Stromal cell of bone marrow (primary cell): ENCODE measurements at places on chromosomes 11 and 22.
A peak's percentile ranks its signal among the peaks of the same experiment; 100 is the strongest.

GRCh38 chr11:117314840-117315239, 1.2 kb downstream of the BACE1 start:
- DNase-seq: no peak

- DNase-seq: no peak
These were observed 798.4 kb upstream of the TENM4 start for GRCh38 chr11:80239217-80239616.

GRCh38 chr22:20324139-20324516, 4.3 kb upstream of the DGCR6L start:
- DNase-seq: peak; percentile 39

DNA sequence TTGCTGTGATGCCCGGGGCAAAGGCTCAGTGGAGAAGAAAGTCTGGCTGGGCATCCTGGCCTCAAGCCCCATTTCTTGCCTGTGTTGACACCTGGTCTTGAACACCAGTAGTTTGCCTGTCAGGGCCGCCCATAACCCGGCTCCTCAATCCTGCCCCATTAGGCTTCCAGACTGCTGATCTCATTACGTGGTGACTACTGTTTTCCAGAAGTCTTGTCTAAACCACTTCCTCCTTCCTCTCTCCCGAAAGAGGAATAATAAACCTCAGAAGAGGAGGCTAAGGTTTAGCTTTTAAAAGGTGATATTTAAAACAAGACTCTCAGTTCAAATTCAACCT, 97.7 kb downstream of the CD44 start:
- DNase-seq: peak; percentile 56

DNA sequence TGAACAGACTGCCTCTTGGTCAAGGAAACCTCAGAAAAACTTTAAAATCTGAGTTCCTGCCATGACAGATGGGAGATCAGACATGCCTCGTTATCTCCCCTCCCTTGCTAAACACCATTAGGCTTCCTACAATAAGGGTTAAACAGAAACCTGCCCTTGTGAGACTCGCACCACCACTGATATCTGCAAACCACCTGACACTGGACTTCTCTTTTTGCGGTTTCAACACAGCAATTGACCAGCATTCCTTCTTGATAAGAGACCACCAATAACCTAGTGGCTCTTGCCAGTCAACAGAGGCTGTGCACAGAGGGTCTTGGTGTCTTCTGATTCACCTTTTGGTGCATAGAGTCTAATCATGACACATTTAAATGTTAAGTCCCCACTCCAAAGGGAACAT, 4.4 kb downstream of the OR5M8 start:
- no peak for DNase-seq

DNA sequence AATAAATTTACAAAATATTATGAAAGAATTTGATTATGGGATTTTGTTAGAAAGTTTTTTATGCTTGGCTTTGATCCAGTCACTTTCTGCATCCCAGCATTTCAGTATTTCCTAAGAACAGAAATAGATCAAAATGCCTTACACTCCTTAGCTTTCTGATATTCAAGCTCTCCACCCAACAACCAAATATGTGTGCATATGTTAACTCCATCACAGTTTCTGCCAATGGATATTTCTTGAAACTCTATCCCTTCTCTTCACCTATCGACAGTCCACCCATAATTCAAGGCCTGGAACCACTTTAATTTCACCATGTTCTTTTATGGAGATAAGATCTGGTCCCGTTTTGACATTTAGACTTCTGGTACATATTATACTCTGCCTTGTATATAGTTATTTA, 565.0 kb downstream of the LRRC4C start:
- no peak for DNase-seq

DNA sequence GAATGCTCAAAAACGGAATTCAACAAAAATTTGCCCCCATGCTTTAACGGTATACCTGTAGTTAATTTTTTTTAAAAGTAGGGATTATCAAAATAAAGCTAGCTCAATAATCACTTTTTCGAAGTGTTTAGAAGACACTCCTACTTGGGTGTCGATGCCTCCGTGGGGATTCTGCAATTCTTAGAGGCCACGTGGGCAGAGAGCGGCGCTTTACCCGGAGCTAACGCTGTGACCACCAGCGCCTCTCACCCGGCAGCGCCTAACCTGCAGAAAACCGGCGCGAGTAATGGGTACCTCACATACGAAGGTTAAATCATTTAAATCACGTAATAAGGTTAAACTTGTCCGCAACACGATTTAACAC, 583 bp downstream of the TAF1D start:
- peak; percentile 37 for DNase-seq

DNA sequence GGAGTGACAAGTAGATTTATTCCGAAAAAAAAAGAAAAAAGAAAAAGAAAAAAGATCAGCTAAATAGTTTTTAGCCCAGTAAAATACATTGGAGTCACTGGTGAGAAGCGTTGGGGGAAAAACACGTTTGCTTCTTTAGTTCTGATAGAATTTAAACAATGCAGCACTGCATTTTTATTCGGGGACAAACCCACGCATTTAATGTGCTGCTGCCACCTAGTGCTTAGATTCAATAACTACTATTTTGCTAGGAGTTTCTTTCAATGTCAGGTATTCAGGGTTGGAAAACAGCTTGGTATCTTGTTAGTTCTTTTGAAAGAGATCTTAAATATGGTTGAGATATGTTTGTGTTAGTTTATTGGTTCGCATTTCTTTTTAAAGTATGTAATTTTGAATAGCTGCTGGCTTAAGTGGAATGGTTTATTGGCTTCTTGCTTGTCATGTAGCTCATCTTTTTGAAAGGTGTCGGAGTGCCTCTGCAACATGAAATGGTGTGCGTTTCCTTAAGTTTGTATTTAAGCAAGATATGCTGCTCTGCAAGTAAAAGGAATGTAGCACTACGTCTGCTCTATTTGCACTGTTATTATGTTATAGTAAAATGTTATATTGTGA, 41.9 kb downstream of the SVIP start:
- DNase-seq: no peak

GRCh38 chr11:27976262-27976661, 131.7 kb downstream of the KIF18A start:
- peak; percentile 68 for DNase-seq

- no peak for DNase-seq
These were observed 69.0 kb downstream of the LARGE1 start for GRCh38 chr22:33851240-33851639.

- no peak for DNase-seq
These were observed 529 bp upstream of the SULT4A1 start for GRCh38 chr22:43862882-43863202.

DNA sequence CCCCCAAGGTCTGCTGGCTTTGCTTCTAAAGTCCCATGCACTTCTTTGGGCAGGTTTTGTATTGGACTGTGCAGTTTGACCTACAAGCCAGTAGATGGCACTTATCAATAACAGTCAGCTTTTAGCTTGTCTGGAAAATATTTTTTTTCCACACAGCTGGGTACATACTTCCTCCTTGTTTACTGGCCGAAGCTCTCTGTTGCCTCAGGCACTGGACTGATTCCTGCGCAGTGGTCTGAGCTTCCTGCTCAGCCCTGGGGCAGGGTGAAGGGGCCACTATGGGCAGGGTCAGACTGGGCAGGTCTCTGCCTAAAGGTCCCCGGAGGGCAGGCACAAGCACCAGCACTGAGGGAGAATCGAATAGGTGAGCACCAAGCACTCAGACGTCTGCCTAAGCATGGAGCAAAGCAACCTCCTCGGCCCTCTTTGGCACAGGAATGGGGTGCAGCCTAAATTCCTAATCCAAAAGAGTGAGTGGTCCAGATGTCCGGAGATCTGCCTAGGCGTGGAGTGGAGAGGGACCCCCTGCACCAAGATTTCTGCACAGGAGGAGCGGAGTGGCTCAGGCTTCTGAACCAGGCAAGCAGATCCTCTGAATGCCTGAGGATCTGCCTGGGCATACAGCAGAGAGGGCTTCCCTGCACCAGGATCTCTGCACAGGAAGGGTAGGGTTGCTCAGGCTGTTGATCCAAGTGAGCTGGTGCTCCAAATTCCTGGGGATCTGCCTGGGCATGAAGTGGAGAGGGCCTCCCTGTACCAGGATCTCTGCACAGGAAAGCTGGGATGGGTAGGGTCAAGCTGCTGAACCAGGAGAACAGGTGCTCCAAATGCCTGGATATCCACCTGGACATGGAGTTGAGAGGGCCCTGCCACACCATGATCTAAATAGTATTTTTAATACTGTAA, 105.9 kb upstream of the C11orf58 start:
- DNase-seq: no peak

DNA sequence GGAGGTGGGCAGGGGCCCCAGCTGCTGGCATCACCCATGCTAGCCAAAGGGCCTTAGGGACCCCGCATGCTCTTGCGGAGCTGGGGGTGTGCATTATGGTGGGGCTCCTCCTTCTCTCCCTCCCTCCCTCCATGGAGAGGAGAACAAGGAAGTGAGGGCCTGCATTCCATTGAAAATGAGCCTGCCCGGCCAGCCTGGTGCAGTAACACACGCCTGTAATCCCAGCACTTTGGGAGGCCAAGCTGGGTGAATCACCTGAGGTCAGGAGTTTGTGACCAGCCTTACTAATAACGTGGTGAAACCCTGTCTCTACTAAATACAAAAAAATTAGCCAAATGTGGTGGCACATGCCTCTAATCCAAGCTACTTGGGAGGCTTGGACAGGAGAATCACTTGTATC, 22.4 kb downstream of the SNAP29 start:
- DNase-seq: no peak

GRCh38 chr11:74847395-74847794, 98.7 kb downstream of the RNF169 start:
- no peak for DNase-seq

DNA sequence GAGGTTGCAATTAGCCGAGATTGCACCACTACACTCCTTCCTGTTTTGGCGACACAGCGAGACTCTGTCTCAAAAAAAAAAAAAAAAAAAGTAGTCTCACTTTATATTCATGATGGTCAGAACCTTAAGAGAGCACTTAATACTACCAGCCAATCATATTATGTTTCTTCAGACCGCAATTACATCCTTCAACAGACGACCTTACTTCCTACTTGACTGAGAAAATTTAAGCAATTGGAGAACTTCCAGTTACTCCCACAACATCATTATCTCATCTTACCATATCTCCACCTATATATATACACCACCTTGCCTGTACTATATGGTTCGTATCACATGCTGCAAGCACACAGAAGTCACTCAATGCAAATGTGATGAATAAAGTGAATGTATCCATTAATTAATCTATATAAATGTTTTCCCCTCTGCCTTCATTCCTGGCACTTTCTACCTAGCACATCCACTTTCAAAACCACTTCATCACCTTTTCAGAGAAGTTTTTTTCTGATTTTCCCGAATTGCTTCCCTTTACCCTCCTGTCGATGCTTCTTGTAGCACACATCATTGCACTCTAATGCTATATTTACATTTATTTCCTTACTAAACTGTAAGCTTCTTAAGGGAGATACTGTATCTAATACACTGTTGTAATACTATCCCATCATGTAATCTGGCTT, 13.8 kb downstream of the ATP5MG start:
- DNase-seq: no peak
